Fibroblast of villous mesenchyme (primary cell): ENCODE measurements at places on chromosomes 11 and 22. TPM values are rescaled to one million over a fixed set of nuclear protein-coding genes. Genes with fewer than 3 reads are reported as not detected.

- no peak for DNase-seq
Observed at GRCh38 chr11:35146711-35147110, 7.7 kb downstream of the CD44 start.

GRCh38 chr11:35090125-35090524, 48.8 kb upstream of the CD44 start:
- DNase-seq: no peak

DNA sequence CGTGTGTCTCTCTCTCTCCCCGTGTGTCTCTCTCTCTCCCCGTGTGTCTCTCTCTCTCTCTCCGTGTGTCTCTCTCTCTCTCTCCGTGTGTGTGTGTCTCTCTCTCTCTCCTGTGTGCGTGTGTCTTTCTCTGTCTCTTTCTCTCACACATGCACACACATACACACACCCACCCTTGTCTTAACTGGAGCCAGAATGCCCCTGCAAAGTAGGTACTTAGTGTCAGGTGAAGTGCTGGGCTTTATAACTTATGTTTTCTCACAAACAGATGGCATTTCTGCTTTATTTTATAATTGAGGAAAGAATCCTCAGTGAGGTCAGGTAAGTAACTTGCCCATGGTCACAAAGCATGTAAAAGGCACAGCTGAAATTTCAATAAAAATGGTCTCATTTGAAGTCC, 106.0 kb downstream of the CSNK2A3 start:
- DNase-seq: no peak

DNA sequence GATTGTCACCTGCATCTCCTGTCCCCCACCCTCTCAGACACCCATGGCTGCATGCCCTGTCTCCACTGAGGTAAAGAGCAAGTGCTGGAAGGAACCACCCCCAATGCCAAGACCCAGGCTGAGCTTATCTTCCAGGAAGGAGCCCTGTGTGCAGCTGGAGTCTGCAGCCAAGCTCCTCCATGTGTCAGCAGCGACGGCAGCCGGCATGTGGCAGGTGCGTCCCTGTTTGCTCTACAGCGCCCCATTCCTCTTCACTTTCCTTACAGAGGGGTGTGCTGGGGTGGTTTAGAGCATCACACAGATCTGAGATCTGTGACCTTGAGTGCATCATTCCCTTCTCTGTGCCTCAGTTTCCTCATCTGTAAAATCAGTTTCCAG, 7.7 kb upstream of the MN1 start:
- no peak for DNase-seq

DNA sequence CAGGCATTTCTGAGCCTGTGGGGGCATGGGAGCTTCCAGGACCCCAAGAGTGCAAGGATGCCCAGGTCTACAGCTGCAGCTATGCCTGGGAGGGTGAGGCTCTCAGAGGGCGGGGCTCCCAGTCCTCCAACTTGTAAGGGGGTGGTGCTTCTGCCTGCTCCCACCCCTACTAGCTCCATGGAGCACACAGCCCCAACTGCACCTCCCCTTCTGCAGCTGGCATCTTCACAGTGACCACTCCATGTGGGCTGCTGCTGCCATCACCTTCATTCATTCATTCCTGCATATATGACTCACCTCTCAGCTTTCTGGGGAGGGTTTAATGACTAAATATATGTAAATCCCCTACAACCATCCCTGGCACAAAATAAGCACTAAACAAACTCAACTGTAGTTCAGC, 43.8 kb downstream of the CHST1 start:
- DNase-seq: no peak

- no peak for DNase-seq
Observed at GRCh38 chr11:57638811-57639320, 10.8 kb downstream of the YPEL4 start.

- DNase-seq: peak; percentile 17
Observed at GRCh38 chr11:76074148-76075095, 131.9 kb downstream of the WNT11 start.

- DNase-seq: no peak
Observed at GRCh38 chr11:66904561-66904960, 47.7 kb downstream of the LRFN4 start.

DNA sequence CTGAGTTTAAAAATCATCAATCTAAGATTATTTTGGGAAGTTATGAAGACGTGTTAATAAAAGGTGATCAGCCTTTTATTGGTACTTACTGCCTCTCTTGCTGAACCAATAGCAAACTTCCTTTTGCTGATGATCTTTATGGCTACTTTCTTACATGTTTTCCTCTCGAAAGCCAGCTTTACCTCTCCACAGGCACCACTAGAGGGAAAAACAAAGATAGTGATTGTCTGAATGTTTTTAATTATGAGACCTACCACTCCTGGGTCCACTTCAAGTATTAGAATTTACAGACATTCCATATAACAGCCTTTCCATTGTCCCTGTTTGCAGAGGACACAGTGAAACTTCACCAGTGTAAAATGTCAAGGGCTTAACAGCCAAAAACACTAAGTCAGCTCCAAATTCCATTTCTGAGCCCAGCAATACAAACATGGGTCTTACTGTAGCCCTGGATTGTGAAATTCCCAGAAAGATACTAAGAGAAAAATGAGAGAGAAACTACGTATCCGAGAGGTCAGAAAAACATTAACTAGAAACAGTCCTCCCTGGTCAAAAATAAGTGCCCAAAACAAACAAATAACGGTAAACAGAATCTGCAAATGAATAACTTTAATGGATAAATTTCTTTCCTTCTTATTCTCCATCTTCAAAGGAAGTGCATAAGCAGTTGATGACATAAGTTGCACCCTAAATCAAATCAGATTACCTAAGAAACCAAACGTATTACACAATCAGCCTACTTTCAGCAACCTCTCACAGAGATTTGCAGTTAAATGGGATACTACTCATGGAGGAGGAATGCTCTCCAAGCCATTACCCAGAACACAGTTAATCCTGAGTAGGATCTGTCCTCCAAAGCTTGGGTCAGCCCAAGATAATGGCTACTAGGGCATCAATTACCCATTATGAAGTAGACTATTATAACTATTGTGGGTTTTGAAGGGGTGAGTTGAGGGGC, 29.5 kb downstream of the CHEK2 start:
- DNase-seq: peak; percentile 99

DNA sequence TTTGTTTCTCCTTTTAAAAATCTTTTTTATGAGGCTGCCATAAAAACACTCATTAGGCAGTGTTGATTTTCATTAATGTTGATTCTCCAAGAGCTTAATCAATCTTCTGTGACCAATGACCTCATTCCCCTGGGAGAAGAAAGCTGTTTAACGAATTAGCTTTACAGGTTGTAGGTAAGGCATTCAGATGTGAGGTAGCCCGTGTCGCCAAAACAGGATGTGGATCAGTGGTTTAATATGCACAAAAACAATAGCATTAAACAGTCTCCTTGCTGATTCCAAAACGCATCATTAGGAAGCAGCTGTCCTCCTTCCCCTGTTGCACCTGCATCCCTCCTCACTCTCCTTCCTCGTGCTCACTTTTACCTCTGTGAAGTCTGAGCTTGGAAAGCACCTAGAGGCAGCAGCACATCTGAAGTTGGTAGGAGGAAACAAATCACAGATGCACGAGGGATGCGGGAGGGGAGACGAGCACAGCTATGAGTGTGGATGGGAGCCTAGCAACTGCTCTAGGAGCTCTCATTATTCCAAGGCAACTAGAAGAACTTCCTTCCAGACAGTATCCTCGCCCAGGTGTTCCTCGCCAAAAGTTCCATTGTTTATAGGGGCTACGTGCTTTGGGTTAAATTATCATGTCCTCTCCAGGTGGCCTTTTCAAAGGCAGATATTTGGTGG, 179.4 kb upstream of the SNX19 start:
- no peak for DNase-seq

- no peak for DNase-seq
Observed at GRCh38 chr11:115739146-115739545, 234.9 kb upstream of the CADM1 start.

DNA sequence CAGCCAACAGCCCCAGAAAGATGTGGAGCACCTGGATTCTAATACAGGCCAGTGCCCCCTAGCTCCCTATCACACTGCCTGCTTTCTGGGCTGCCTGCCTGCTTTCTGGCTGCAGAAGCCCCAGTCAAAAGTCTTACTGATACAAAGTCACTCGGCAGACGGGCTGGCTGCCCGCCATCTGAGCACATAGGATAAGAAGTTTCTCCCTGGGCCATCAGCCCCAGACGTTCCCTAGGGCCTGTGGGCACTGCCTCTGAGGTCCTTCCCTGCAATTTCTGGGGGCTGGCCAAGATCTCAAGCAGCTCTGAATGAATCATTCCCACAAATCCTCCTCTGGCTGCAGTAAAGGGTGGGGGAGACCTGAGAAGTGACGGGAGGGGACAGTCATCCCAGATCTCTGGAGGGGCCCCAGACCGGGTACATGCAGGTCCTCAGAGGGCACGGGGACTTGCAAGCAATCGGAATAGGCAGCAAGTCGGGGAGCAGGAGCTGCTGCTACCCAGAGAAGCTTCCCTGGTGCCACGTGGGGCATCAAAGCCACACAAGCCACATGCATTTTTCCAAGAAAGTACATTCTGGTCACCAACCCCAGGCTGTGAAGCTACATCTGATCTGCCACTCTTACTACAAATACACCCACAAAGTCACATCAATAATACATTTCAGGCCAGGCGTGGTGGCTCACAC, 4.7 kb downstream of the TPST2 start:
- DNase-seq: peak; percentile 82

DNA sequence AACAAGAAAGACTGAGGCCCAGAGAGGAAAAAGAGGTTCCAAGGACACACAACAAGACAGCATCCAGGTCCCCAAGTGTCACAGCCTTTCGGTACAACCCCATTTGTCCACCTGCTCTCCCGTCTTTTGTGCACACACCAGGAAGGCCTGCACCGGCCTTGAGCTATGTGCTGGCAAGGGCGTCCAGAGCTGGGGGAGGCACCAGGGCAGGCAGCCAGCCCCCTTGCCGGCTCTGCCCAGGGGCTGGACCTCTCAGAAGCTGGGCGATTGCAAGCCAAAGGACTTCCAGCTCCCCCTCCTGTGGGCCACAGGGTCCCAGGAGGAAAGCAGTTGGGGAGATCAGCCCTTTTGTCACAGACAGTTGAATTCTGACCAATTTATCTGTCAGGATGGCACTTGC, 210.5 kb downstream of the MN1 start:
- DNase-seq: no peak

GRCh38 chr11:134276396-134277182, 410 bp downstream of the GLB1L3 start:
- no peak for DNase-seq

- no peak for DNase-seq
Observed at GRCh38 chr11:127059750-127060149, 59.2 kb upstream of the KIRREL3 start.

GRCh38 chr11:16881766-16882165, 132.4 kb downstream of the PLEKHA7 start:
- no peak for DNase-seq

DNA sequence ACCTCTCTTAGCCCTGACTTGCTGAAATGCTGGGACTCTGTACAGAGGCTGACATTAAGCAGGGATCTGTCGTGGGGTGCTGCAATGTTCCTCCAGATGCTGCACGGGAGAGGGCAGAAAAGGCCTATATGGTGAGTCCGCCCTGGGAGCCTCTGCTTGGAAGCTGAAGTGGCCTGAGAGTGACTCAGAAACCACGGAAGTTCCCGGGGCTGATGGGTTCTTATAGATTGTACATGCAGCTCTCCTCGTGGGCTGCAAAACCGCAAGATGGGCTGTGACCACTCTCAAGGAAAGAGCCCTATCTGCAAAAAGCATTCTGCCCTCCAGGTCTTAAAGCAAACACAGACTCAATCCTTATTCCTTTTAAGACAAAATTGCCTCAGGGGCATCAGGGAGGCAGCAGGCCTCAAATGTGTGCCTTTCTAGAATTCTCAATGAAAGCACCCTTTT, 5.8 kb upstream of the SLC43A3 start:
- DNase-seq: peak; percentile 96

GRCh38 chr11:908273-908672, 2.3 kb downstream of the CHID1 start:
- DNase-seq: no peak

GRCh38 chr11:76902121-76903014, 41.6 kb downstream of the ACER3 start:
- no peak for DNase-seq

- DNase-seq: no peak
Observed at GRCh38 chr11:130448039-130448415, 418 bp upstream of the ADAMTS15 start.

DNA sequence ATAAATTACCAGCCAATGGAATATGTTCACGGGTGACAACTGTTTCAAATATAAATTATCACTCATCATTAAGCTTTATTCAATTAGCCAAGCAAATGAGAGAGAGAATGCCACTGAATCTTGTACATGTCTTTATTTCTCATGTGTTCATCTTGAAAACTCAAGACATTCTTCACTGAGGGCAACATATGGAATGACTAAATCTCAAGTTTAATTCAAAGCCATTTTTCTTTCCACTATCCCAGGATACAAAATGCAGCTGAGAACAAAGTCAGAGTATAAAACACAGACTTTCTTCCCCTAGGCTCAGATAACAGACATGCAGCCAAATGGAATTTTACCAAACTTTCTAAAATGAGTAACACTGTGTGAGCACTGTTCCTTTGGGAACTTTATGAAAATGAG, 12.1 kb upstream of the BBOX1 start:
- DNase-seq: peak; percentile 10

- no peak for DNase-seq
Observed at GRCh38 chr11:1240771-1241170, 17.9 kb downstream of the MUC5B start.

DNA sequence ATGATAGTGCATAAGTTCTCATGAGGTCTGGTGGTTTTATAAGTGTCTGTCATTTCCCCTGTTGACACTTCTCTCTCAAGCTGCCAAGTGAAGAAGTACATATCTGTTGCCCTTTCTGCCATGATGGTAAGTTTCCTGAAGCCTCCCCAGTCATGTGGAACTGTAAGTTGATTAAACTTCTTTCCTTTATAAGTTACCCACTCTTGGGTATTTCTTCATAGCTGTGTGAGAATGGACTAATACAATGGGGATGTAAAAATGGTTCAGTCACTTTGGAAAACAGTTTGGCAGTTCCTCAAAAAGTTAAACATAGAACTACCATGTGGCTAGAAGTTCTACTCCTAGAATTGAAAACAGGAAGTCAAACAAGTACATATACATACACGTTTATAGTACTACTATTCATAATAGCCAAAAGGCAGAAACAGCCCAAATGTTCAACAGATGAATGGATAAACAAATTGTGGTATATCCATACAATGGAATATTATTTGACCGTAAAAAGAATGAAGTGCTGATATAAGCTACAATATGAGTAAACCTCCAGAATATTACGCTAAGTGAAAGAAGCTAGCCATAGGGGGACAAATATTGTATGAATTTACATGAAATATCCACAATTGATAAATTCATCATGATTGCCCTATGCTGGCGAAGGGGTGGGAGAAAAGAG, 16.0 kb upstream of the DKK3 start:
- DNase-seq: no peak

The WT1 gene
- 5.8 and 16.4 TPM in 2 replicates for total RNA-seq

The KCNJ1 gene
- under 0.01 TPM in 1 of 2 replicates, not detected in the other for total RNA-seq

The PHF21B gene
- total RNA-seq: not detected in 2 replicates

The TOM1 gene
- 53.1 and 73.8 TPM in 2 replicates for total RNA-seq

The HBG1 gene
- not detected in 2 replicates for total RNA-seq

The MAPK8IP1 gene
- 6.5 and 6.8 TPM in 2 replicates for total RNA-seq

The COMMD9 gene
- 35.4 and 49.0 TPM in 2 replicates for total RNA-seq

The TRIM48 gene
- not detected in 2 replicates for total RNA-seq

The CBLIF gene
- total RNA-seq: not detected in 2 replicates

The NRGN gene
- total RNA-seq: 0.43 and 1.6 TPM in 2 replicates
